Stimulated activated CD8-positive, alpha-beta memory T cell treated with anti-CD3 and anti-CD28 coated beads, Interleukin-15, amount 100 ng/mL, for 4 hours (primary cell): ENCODE measurements at places on chromosomes 13 and 19.

- DNase-seq, result no peak
These were observed 87.8 kb downstream of the SIPA1L3 start for GRCh38 chr19:37994823-37995130.

DNA sequence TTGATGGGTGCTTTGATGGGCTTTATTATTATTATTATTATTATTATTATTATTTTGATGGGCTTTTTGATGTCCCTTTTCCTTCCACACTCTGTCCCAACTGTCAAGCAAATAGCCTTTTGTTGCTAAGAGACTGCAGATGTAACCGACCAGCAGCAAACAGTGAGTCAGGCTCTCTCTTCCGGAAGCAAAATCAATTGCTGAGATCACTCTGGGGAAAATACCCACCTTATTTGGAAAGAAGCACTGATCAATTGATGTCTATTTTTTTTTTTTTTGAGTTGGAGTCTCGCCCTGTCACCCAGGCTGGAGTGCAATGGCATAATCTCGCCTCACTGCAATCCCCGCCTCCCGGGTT is 2.9 kb downstream of the LDLR start:
- DNase-seq, result no peak

GRCh38 chr13:98142380-98143156 is at the start of gene FARP1:
FARP1 (plus strand) TSS chr13:98143094; CDS start chr13:98213243, 70,149 bp downstream.
- DNase-seq, result no peak

- no peak for DNase-seq
These were observed 173.7 kb downstream of the TBC1D4 start for GRCh38 chr13:75308222-75308621.

GRCh38 chr19:2755811-2756210 is 16.0 kb upstream of the SLC39A3 start:
- no peak for DNase-seq

DNA sequence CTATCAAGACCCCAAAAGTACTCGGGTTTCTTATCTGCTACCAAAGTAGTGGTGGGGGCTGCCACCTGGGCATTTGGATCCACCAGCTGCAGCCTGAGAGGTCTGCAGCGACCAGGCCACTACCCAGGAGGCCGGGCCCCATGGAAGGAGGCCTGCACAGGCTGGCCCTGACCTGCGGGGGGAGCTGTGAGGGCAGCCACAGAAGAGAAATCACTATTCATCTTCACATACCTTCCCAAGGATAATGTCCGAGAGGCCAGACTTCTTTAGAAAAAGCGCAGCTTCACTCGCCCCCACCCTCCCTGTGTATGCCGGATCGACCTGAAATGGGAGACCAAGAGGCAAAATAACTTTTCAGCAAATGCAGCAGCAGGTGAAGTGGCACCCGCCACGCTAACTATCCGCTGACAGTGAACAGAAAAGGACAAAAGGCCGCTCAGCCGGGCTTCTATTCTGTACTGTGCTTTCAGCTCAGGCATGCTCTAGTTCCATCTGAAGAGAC is 30.1 kb downstream of the EPS15L1 start:
- no peak for DNase-seq

- no peak for DNase-seq
These were observed 1.2 kb upstream of the ATP1A3 start for GRCh38 chr19:41994994-41995958.

- peak; percentile 52 for DNase-seq
These were observed 96.2 kb downstream of the CYSLTR2 start for GRCh38 chr13:48749699-48750473.

- DNase-seq, result peak; percentile 27
These were observed 53.8 kb downstream of the EPS15L1 start for GRCh38 chr19:16417660-16418596.

DNA sequence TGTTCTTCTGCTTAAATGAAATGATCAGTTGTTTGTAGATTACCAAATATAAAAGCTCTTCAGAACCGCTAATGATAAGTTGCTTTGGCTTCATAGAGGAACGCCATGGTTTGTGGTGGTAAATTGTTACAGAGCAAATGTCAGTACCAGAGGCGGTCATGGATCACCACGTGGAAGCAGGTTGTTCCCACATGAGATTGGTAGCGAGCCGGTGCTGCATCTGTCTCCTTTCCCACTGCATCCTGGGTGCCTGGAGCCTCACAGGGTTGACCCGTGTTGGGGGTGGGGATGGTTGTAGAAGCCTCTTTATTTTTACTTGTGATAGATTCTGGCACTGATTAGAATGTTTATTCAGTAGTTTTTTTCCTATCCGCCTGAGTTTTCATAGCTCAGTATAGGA is 14.7 kb downstream of the GARRE1 start:
- DNase-seq, result no peak
